ENCODE measurements at places on chromosomes 1 and 21. TPM values are rescaled to one million over a fixed set of nuclear protein-coding genes. Genes with fewer than 3 reads are reported as not detected.
A peak's percentile ranks its signal among the peaks of the same experiment; 100 is the strongest.

- no peak for DNase-seq
Measured at GRCh38 chr1:97738270-97738669, 182.6 kb downstream of the DPYD start.

DNA sequence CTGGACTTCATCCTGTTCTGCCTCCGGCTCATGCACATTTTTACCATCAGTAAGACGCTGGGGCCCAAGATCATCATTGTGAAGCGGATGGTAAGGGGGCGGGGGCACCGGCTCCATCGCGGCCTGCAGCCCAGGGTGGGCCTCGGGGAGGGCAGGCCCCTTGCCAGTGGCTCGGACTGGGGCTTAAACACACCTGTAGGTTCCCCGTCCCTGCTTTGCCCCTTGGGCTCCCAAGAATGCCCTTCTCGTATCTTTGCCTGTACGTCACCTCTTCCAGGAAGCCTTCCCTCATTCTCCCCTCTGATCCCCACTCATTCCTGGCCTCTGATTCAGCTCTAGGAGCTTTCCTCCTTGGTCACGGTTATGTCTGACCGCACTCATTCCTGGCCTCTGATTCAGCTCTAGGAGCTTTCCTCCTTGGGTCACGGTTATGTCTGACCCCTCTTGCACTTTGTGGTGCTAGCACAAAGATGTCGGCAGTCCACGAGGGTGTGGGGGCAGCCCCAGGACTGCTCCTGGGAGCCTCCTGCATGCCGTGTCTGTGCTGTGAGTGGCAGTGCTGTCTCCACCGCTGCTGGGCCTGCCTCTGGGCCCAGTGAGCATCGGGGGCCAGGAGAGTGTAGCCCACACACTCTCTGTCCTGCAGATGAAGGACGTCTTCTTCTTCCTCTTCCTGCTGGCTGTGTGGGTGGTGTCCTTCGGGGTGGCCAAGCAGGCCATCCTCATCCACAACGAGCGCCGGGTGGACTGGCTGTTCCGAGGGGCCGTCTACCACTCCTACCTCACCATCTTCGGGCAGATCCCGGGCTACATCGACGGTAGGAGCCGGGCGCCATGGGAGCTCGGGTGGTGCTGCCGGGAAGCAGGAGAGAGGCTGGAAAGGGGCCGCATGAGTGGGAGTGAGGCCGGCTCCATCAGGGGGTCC lies 49.1 kb upstream of the LRRC3 start:
- no peak for DNase-seq

- no peak for DNase-seq
Measured at GRCh38 chr1:101509370-101509769, 272.6 kb downstream of the S1PR1 start.

GRCh38 chr1:42165511-42166210 lies 1.1 kb upstream of the GUCA2A start:
- no peak for DNase-seq

- DNase-seq, result no peak
Measured at GRCh38 chr21:46674430-46675007, 39.0 kb downstream of the PRMT2 start.

DNA sequence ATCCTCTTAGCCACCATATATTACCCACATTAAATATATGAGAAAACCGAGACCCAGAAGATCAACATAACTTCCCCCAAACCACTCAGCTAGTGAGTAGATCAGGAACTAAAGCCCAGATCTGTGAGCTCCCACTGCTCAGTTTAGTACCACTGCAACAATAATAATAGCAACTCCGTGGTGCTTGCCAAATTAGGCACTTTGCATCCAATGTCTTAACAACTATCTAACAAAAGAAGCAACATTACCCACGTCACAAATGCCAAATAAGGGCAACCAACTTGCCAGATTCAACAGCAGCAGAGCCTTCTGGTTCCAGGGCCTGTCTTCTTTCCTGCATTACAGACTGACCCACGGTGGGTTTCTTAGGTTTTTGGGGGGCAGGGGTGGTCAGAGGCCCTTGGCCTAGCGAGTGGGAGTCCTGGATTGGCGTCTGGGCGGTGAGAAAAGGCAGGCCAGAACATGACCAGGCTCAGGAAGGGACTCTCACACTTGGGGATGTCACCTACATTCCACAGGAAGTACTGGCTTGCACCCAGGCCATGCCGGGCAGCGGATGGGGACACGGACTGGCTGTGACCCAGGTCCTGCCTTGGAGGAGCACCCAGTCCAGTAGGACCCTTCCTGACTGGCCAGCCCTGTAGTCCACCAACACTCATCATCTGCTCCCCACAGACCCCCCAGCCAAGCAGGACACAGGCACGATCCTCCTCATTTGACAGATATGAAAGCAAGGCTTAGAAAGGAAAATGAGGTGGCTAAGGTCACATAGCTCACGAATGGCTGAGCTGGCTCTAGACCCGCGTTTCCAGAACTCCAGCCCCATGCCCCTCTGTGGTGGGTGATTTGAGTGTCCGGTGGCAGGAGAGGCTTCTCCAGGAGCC lies 4.6 kb downstream of the HCRTR1 start:
- DNase-seq, result no peak

DNA sequence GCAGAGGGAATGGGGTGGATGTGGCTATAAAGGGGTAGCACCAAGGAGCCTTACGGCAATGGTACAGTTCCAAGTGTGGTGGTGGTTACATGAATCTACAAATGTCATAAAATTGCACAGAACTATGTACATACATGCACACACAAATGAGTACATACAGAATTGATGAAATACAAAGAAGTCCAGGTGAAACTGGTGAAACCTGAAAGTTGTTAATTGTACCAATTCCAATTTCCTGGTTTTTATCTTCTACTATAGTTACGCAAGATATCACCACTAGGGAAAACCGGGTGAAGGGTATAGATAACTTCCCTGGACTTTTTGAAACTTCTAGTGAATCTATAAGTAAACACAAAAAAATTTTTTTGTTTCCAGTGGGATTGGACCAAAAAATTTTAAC lies 18.9 kb downstream of the HSF2BP start:
- no peak for DNase-seq

DNA sequence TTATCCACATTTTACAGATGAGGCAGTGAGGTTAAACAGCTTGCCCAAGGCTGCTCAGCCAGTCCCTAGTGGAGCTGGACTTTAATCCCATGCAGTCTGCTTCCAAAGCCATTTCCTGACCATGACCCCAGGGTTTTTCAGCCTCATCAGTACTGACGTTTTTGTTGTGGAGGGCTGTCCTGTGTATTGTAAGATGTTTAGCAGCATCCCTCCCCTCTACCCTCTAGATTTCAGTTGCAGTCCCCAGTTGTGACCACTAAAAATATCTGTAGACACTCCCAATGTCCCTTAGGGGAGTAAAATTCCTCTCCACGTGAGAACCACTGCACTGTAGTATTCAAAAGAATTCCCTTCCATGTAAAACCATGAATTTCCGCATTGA lies 30.2 kb upstream of the C1orf105 start:
- no peak for DNase-seq

- no peak for DNase-seq
Measured at GRCh38 chr1:70536708-70537366, 125.8 kb downstream of the CTH start.

- DNase-seq, result no peak
Measured at GRCh38 chr1:32364836-32365235, 2.5 kb downstream of the TSSK3 start.

GRCh38 chr21:40625991-40626390 lies 221.0 kb downstream of the DSCAM start:
- no peak for DNase-seq

DNA sequence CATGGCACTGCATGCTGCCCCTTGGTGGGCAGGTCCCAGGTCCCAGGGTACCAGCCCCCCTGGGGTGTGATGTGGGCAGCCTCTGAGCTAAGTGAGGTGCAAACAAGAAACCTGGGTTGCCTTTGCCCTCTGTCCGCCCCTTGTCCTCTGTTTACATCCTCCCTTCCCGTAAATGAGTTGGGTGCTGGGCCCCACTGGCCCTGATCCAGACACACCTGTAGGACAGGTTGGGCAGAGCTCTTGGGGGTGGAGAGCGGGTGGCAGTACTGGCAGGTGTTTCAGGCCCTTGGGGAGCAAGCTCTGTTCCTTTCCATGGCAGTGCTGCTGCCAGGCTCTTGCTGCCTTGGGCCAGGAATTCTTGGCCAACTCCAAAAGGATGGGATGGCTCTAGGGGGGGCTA lies 35.8 kb downstream of the ELF3 start:
- no peak for DNase-seq

- no peak for DNase-seq
Measured at GRCh38 chr1:223125766-223126165, 17.3 kb downstream of the TLR5 start.

DNA sequence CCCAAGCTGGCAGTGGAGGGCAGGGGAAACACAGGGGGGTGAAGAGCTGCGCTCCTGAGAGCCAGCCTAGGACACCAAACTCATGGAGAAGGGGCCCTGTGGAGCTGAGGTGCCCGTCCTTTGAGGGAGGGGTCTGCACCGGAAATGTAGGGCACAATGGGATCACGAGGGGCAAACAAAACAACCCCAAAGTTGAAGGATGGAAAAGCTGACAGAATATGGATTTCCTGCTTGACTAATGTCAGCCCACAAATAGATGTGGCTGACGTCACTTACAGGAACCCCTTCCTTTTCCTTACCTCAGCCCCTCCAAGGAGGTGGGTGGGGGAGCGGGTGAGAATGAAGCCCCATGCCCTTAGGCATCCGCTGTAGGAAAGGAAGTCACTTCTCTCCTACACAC lies 110.9 kb downstream of the KCNN3 start:
- DNase-seq, result peak; percentile 73

GRCh38 chr1:185561629-185562028 lies 172.6 kb upstream of the HMCN1 start:
- no peak for DNase-seq

- DNase-seq, result no peak
Measured at GRCh38 chr1:206785182-206785765, 13.0 kb upstream of the IL10 start.

DNA sequence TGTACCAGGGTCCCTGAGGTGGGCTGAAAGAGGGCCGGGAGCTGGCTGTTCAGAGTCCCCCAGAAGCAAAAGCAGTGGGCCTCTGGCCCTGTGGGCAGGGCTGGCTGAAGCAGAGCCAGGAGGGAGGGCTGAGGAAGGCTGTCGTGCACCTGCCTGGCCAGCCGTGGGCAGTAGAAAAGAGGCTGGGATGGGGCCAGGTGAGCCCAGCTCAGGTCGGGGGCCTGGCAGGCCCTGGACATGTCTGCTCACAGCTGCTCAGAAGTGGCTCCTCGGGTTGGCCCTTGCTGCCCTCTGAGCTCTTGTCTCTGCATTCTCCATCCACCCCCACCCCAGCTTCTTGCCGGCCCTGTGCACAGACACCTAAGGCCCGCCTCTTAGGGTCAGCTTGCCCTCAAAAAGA lies 60.0 kb downstream of the TCP10L start:
- DNase-seq, result no peak

DNA sequence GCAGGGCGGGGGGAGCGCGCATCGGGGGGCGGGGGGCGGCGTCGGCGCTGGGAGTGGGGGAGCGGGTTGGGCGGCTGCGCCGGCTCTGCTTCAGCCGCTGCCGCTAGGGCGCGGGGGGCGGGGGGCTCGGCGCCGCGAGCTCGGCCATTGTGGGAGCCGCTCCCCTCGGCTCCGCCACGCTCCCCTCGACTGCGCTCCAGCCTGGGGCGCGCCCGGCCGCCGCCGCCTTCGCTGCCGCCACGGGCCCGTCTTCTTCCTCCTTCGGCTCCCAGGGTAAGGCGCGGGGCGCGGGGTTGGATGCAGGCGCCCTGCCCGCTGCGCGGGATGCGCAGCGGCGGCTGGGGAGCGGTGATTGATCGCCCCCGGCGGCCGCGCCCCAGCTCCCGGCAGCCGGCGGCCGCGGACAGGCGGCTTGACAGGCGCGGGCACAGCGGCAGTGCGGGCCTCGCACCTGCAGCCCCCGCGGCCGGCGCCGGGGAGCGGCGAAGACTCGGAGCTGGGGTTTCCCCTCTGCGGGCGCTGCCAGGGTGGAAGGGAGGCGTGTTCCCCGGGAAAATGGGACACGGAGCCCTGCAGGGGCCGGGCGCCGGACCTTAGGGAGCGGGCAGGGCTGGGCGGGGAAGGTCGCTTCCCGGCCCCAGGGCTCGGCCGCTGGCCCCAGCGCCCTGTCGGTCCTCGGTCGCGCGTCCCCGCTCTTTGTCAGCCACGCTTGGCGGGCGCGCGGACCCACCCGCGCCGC lies 55.3 kb downstream of the NDUFS5 start:
- no peak for DNase-seq

GRCh38 chr21:15682186-15682895 lies 47.4 kb upstream of the USP25 start:
- no peak for DNase-seq

GRCh38 chr1:214516434-214517326 lies 34.7 kb downstream of the PTPN14 start:
- DNase-seq, result no peak

- no peak for DNase-seq
Measured at GRCh38 chr1:189275796-189276195, 1201.9 kb downstream of the BRINP3 start.

DNA sequence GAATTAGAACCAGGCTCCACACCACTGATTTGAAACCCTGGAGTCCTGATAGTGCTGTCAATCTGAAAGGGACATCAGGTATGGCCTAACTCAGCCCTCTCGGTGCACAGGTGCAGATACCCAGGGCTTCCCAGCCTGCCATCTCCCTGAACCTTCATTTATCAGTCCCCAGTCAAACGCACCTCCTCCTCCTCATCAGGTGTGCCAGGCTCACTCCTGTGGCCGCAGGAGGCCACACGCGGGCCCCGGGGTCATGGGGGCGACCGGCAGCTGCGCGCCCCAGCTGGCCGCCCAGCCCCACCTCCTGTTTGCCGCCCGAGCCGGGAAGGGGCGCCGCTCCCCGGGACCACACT lies 572 bp downstream of the FUCA1 start:
- DNase-seq, result no peak

- no peak for DNase-seq
Measured at GRCh38 chr1:117128323-117129079, 7.0 kb upstream of the TRIM45 start.

DNA sequence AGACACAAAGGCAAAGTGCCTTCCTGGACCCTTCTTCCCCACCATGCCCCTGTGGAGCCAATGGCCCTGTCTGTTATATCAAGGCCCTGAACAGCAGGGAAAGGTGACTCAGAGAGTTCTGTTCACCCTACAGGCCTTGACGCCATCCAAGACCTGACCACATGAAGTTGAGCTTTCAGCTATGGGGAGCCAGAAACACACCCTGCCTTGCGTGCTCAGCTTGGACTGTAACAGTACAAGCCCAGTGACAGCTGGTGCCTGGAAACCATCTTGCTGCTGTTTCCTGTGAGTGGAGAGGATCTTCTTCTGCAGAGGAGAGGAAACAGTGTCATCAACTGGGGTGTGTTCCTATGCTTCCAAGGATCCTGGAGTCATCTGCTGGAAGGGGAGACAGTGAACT lies 165.0 kb upstream of the IRF2BP2 start:
- DNase-seq, result no peak

- no peak for DNase-seq
Measured at GRCh38 chr1:56799605-56800400, 19.4 kb downstream of the FYB2 start.

MROH7 gene
- total RNA-seq, result not detected

TAS1R1 gene
- total RNA-seq, result not detected

TSPAN1 gene
- 0.37 TPM for total RNA-seq

C1orf167 gene
- not detected for total RNA-seq

EPHB2 gene
- total RNA-seq, result 0.15 TPM

RNU1-2 gene
- 1,616 TPM for total RNA-seq

KRTAP10-4 gene
- not detected for total RNA-seq
